ENCODE measurements at places on chromosomes 6 and 20.

- DNase-seq, result no peak
Observed at GRCh38 chr6:96110878-96111277, 95.1 kb downstream of the FUT9 start.

DNA sequence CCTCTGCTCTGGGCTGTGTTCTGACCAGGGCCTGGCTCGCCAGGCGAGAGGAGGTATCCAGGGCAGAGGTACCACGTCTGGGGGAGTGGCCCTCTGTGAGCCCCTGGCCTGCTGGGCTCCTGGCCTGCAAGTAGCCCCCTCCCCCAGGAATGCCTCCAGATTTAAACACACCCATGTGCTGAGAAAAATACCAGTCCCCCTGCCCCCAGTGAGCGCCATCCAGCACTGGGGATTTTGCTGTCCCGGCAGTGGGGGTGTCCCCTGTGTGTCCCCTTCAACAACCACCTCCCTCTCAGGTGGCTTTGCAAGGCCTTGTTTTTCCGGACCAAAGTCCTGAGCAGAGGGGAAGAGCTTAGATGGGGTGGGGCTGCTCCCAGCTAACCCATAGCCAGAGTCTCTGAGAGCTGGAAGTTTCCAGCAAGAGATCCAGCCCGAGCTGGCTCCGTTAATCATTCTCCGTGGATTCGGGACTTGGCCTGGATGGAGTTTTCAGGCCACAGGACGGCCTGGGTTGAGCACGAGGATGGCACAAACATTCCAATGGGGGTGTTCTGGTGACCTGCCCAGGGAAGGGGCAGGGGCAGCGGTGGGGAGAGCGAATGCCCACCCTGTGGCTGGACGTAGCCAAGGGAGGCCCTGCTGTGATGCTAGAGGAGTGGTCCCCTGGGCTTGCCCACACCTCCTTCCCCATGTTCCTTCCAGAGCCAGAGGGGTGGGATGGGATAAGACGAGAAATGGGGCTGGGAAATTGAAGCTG, 29.0 kb downstream of the PCK1 start:
- DNase-seq, result no peak

GRCh38 chr20:41392871-41393704, 26.5 kb upstream of the EMILIN3 start:
- DNase-seq, result no peak

GRCh38 chr20:11906626-11907480, 10.8 kb upstream of the BTBD3 start:
- DNase-seq, result no peak

GRCh38 chr20:1872459-1873097, 22.6 kb upstream of the SIRPA start:
- DNase-seq, result no peak

Data from stimulated activated CD4-positive, alpha-beta T cell treated with anti-CD3 and anti-CD28 coated beads, Interleukin-1b, Interleukin-23, amount 100 ng/mL, for 1 hour (primary cell).